Activated CD4-positive, alpha-beta memory T cell treated with anti-CD3 and anti-CD28 coated beads, Interleukin-2, amount 10 ng/mL, durations not matched to agents 7 days and 5 days (primary cell): ENCODE measurements at places on chromosomes 6 and 20. TPM values are rescaled to one million over a fixed set of nuclear protein-coding genes. Genes with fewer than 3 reads are reported as not detected.

DNA sequence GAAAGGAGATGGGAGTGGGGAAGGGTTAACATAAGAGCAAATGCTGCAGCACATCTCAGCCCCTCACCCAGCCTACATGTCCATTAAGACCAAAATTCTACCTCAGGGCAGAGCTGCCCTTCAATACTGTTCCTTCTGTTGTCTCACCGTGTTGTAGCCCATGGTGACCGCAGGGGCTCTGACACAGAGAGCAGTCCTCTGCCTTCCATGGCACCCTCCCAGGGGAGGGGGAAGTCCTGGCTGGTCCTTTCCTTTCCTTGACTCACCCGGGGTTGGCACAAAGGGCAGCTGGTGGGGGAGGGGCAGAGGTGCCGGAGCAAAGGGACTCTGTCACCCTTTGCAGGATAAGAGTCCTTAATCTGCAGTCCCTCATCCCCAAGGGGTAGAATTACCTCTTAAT is 15.2 kb downstream of the NKX2-2 start:
- H3K27me3 ChIP-seq, result peaks cover 16% of the 10 kb centered on the region
- H3K27ac ChIP-seq, result no peak overlapping the region
- peaks cover 7% of the 10 kb centered on the region for H3K4me1 ChIP-seq
- H3K36me3 ChIP-seq, result no peaks in the 10 kb centered on the region

- no peak for DNase-seq
- no peaks in the 10 kb centered on the region for H3K4me1 ChIP-seq
- H3K27me3 ChIP-seq, result peaks cover 3% of the 10 kb centered on the region
- no peak overlapping the region for H3K4me3 ChIP-seq
Measured at GRCh38 chr6:168161371-168161750, 82.3 kb upstream of the FRMD1 start.

GRCh38 chr6:121593011-121593641 is 157.7 kb downstream of the GJA1 start:
- no peak overlapping the region for H3K27ac ChIP-seq
- H3K4me1 ChIP-seq, result no peaks in the 10 kb centered on the region
- DNase-seq, result no peak
- no peak overlapping the region for H3K4me3 ChIP-seq

- no peaks in the 10 kb centered on the region for H3K4me1 ChIP-seq
- no peaks in the 10 kb centered on the region for H3K27me3 ChIP-seq
- H3K36me3 ChIP-seq, result no peaks in the 10 kb centered on the region
- no peak overlapping the region for H3K27ac ChIP-seq
Measured at GRCh38 chr6:117992856-117993255, 85.8 kb downstream of the SLC35F1 start.

Gene AIF1
- 11.3 TPM for total RNA-seq
